Suprapubic skin (tissue), 4 donors: ENCODE measurements at places on chromosomes 3 and 15. TPM values are rescaled to one million over a fixed set of nuclear protein-coding genes. Genes with fewer than 3 reads are reported as not detected.

Gene SLC9C1
- not detected for total RNA-seq

Gene ZNF660
- total RNA-seq, result 0.16 TPM

Gene CCR1
- total RNA-seq, result 0.26 TPM

Gene PLAAT1
- 4.9 TPM for total RNA-seq

Gene PRSS50
- not detected for total RNA-seq

Gene IL17RE
- total RNA-seq, result 64.8 TPM

Gene MUSTN1
- total RNA-seq, result 13.4 TPM

Gene GABRR3
- not detected for total RNA-seq

Gene SEMA3G
- total RNA-seq, result 44.0 TPM

GRCh38 chr3:138082992-138083386 is 32.4 kb downstream of the DZIP1L start:
- peaks cover 36% of the 10 kb centered on the region for H3K36me3 ChIP-seq
- H3K4me1 ChIP-seq, result peaks cover 20% of the 10 kb centered on the region
- no peak for DNase-seq
- no peak overlapping the region for H3K4me3 ChIP-seq
- H3K27me3 ChIP-seq, result no peaks in the 10 kb centered on the region

GRCh38 chr3:48662753-48663488 is at the start of gene CELSR3:
TSS of gene CELSR3 (minus strand) at chr3:48662886. CDS start at chr3:48662634, 252 bp downstream.
- peaks cover 33% of the 10 kb centered on the region for H3K4me1 ChIP-seq
- H3K27ac ChIP-seq, result peak within 1 kb of the TSS; percentile 73
- no peaks in the 10 kb centered on the region for H3K36me3 ChIP-seq
- DNase-seq, result no peak

- no peaks in the 10 kb centered on the region for H3K36me3 ChIP-seq
- H3K4me3 ChIP-seq, result no peak overlapping the region
- no peak for DNase-seq
- H3K4me1 ChIP-seq, result peaks cover 3% of the 10 kb centered on the region
- H3K27me3 ChIP-seq, result no peaks in the 10 kb centered on the region
Measured at GRCh38 chr3:78569804-78570203, 1198.0 kb downstream of the ROBO1 start.

- no peak overlapping the region for H3K27ac ChIP-seq
- no peak for DNase-seq
- H3K27me3 ChIP-seq, result no peaks in the 10 kb centered on the region
- no peaks in the 10 kb centered on the region for H3K4me1 ChIP-seq
Measured at GRCh38 chr15:80816936-80817335, 37.8 kb downstream of the CEMIP start.

DNA sequence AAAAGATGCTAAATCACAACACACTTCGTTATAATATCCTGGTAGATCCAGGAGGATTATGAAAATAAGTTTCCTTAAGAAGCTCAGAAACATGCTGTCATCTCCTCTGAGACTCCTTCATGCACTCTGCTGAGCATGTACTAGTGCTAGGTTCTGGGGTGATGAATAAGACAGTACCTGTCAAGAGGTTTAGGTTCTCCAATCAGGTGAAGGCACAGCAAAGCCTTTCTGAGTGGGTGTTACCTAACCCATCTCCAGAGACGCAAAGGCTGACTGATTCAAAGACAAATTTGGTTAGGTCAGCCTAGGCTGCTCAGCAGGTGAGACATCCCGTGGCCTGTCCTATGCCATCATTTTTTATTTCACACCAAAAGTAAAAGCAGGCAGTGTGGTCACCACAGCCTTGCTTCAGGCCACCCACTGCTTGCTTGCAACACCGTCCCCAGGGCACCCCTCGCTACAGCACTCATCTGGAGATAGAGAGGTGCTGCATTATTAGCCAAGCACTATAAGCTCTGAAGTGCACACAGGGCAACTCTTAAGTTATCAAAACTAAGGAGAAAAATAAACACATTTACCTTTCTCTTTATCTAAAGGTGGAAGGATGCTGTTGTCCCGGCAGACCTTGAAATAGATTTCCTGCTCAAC is 117.2 kb downstream of the TJP1 start:
- DNase-seq, result no peak
- H3K36me3 ChIP-seq, result peaks cover 86% of the 10 kb centered on the region
- no peak overlapping the region for H3K4me3 ChIP-seq
- no peaks in the 10 kb centered on the region for H3K4me1 ChIP-seq
- H3K27ac ChIP-seq, result no peak overlapping the region

DNA sequence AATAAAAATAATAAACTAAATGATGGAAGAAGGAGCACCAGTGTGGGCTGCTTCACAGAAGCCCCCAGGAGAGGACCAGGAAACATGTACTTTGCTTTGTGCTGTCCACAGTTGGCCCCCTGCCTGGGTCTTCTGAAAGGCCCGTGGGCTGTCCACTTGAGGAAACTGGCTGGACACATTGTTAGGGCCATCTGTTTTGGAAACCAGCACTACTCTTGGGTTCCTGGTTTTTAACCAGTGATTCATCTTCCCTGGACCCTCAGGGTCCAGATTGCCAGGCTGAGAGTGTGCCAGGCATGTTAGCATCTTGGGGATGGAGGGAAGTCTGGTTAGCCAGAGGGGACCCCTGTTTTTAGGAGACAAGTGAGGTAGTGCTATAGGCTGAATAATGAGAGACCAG is 297.2 kb upstream of the C2CD4B start:
- no peak for DNase-seq
- H3K27me3 ChIP-seq, result no peaks in the 10 kb centered on the region
- H3K36me3 ChIP-seq, result no peaks in the 10 kb centered on the region
- H3K27ac ChIP-seq, result no peak overlapping the region

GRCh38 chr3:140344601-140345205 is 333.2 kb upstream of the TRIM42 start:
- H3K4me1 ChIP-seq, result no peaks in the 10 kb centered on the region
- no peak for DNase-seq
- no peaks in the 10 kb centered on the region for H3K36me3 ChIP-seq
- H3K27ac ChIP-seq, result no peak overlapping the region

DNA sequence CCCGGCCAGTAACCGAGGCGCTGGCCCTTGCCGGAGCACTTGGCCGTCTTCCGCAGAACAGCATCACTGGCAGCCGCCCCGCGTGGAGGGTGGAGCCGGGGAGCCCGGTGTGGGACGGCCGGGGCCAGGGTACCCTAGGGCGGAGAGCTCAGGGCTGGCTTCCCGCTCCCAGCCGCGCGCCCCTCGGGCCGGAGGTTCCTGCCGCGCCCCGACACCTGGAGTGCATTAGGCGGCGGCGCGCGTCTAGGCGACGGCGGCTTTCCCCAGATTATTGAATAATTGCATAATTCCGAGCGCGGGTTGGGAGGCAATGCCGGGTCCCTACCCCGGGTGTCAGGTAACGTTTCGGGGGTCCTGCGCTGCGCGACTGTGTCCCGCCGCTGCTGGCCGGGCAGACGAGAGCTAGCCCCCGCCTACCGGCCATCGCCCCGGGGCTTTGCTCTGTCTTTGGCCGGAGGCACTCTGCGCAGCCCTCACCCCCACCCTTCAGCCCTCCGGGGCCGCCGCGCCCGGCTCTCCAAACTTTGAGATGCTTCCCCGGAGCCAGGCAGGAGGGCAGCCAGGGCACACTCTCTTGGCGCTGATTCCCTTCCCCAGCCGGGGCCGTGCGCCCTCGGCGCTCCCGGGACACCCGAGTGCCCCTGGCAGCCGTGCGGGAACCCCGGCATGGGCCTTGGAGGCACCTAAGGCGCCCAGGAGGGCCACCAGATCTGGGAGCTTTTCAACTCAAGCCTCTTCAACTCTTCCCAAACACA is 749 bp downstream of the ITGA11 start:
- H3K4me1 ChIP-seq, result peaks cover 17% of the 10 kb centered on the region
- DNase-seq, result no peak
- peaks cover 37% of the 10 kb centered on the region for H3K27me3 ChIP-seq
- H3K27ac ChIP-seq, result peak overlapping the region; percentile 62

DNA sequence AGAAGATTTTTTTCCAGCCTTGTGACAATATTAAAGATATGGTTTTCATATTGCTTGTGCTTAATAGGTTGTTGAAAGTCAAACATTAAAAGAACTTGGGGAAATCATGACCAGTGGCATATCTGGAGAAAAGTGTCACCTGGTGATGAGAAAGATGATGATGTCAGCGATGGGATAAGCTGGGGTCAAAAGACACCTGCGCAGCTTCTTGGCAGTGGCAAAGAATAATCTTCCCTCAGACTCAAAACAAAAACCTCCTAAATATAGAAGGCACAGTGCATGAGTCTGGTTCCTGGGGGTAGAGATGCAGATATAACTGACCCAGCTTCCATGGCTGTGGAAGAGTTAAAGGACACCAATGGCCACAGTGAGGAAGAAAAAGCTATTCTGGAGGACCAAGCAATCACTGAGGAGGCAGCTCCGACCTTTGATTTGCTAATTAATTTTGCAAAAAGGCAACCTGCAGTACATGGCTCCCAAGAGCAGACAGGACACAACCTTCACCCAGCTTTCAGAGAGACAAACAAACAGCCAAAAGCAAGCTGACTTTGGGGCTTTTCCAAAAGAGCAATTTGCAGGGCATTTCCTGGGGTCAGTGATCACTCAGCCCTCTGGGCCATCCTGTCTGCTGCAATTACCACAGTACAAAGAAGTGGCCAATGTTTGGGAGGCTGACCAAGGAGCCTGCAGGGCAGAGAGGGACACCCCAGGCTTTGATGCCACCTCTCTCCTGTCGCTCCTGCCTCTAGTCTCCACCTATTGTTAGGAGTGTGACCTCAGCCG is 17.6 kb upstream of the SEMA5B start:
- H3K4me3 ChIP-seq, result no peak overlapping the region
- no peaks in the 10 kb centered on the region for H3K4me1 ChIP-seq
- no peak for DNase-seq
- no peaks in the 10 kb centered on the region for H3K36me3 ChIP-seq
- no peak overlapping the region for H3K27ac ChIP-seq
- H3K27me3 ChIP-seq, result peaks cover 9% of the 10 kb centered on the region

DNA sequence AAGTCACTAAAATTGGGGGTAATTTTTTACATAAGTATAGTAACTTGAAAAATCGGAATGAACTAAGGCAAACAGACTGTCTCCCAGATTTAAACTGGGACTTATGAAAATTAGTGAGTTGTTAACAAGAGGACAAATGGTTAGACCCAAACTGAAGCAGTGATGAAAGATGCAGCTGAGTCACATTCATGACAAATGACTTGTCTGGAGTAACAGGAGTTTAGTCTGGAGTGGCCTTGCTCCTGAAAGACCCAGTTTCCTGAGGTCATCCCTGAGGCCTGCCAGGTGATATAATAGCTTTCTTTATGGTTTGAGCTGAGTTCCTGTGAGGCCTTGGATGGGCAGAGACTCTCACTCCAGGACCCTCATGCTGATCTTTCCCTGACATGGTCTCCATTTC is 9.6 kb upstream of the CTDSPL start:
- H3K27ac ChIP-seq, result no peak overlapping the region
- H3K4me1 ChIP-seq, result peaks cover 65% of the 10 kb centered on the region
- H3K4me3 ChIP-seq, result no peak overlapping the region
- DNase-seq, result no peak
- peaks cover 9% of the 10 kb centered on the region for H3K36me3 ChIP-seq

- H3K27me3 ChIP-seq, result no peaks in the 10 kb centered on the region
- no peaks in the 10 kb centered on the region for H3K36me3 ChIP-seq
- H3K4me1 ChIP-seq, result no peaks in the 10 kb centered on the region
- DNase-seq, result no peak
- H3K27ac ChIP-seq, result no peak overlapping the region
Measured at GRCh38 chr3:135618123-135618522, 347.4 kb upstream of the PPP2R3A start.

GRCh38 chr3:9916734-9917680 is at the start of gene IL17RC:
TSS of gene IL17RC (plus strand) at chr3:9917098. CDS start at chr3:9917316, 218 bp downstream.
- H3K4me3 ChIP-seq, result peak within 1 kb of the TSS; percentile 62
- peak; percentile 94 for DNase-seq
- no peaks in the 10 kb centered on the region for H3K27me3 ChIP-seq
- H3K4me1 ChIP-seq, result peaks cover 61% of the 10 kb centered on the region
- no peaks in the 10 kb centered on the region for H3K36me3 ChIP-seq

- H3K27ac ChIP-seq, result no peak within 1 kb of the TSS
- peaks cover 8% of the 10 kb centered on the region for H3K4me1 ChIP-seq
- H3K36me3 ChIP-seq, result no peaks in the 10 kb centered on the region
- peaks cover 41% of the 10 kb centered on the region for H3K27me3 ChIP-seq
- DNase-seq, result no peak
- H3K4me3 ChIP-seq, result peak within 1 kb of the TSS; percentile 58
Measured at GRCh38 chr3:50674349-50675178, at the start of gene DOCK3. TSS of gene DOCK3 (plus strand) at chr3:50674927. CDS start at chr3:50675264, 337 bp downstream.

GRCh38 chr3:21934591-21934990 is 183.6 kb upstream of the ZNF385D start:
- H3K27ac ChIP-seq, result no peak overlapping the region
- H3K27me3 ChIP-seq, result no peaks in the 10 kb centered on the region
- no peak overlapping the region for H3K4me3 ChIP-seq
- H3K36me3 ChIP-seq, result no peaks in the 10 kb centered on the region
- DNase-seq, result no peak

DNA sequence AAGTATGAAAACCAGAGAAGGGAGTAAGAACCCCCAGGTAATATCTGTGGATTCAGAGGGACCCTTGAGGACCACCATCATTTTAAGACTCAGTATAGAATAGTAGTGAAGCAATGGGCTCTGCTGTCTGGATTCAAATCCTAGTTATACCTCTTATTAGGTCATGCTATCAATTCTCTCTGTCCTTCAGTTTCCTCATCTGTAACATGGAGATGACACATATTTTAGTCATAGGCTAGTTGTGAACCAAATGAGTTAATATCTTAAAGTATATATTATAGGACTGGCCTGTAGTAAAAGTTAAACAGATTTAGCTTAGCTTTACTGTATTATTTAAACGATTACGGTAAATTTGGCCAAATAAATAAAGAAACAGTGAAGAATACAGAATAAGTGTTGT is 177.3 kb upstream of the GOLIM4 start:
- no peak overlapping the region for H3K27ac ChIP-seq
- no peak for DNase-seq
- H3K36me3 ChIP-seq, result no peaks in the 10 kb centered on the region
- H3K4me1 ChIP-seq, result no peaks in the 10 kb centered on the region
- no peaks in the 10 kb centered on the region for H3K27me3 ChIP-seq
- no peak overlapping the region for H3K4me3 ChIP-seq

DNA sequence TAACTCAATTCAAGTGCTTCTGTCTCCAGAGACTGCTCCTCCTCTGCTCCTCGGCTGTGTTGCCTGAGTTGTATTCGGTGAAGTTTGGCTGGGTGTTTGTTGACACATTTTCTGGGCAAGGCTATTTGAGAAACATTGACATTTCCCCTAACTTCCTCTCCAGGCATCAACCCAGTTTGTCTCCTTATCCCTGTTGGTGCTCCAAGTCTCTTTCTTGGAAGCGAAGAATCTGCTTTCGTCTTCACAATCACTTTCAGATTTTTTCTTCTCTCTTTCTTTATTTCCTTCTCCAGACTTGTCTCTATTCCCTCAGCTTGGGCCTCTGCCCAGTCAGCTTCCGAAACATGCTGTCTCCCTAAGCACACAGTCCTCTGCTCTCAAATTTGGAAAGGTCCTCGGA is 84.7 kb downstream of the ETV5 start:
- peaks cover 4% of the 10 kb centered on the region for H3K4me1 ChIP-seq
- no peak overlapping the region for H3K4me3 ChIP-seq
- no peak for DNase-seq

DNA sequence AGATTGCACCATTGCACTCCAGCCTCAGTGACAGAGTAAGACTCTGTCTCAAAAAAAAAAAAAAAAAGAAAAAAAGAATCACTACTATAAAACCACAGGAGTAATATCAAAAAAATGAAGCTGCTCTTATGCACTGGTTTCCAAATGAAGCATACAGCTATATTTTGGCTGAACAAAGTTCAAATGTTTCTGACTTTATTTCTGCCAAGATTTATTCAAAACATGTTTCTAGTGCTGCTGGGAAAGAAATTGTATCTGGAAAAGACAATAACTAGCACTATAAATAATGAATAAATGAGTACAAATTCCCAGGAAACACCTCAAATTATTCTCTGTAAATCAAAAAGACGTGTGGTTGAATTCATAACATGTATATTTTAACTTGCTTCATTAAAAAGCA is 102.5 kb upstream of the MME start:
- no peaks in the 10 kb centered on the region for H3K36me3 ChIP-seq
- H3K27ac ChIP-seq, result no peak overlapping the region
- no peaks in the 10 kb centered on the region for H3K27me3 ChIP-seq
- no peaks in the 10 kb centered on the region for H3K4me1 ChIP-seq
- H3K4me3 ChIP-seq, result no peak overlapping the region
